ENCODE measurements at places on chromosomes 11 and 22. TPM values are rescaled to one million over a fixed set of nuclear protein-coding genes. Genes with fewer than 3 reads are reported as not detected.

DNA sequence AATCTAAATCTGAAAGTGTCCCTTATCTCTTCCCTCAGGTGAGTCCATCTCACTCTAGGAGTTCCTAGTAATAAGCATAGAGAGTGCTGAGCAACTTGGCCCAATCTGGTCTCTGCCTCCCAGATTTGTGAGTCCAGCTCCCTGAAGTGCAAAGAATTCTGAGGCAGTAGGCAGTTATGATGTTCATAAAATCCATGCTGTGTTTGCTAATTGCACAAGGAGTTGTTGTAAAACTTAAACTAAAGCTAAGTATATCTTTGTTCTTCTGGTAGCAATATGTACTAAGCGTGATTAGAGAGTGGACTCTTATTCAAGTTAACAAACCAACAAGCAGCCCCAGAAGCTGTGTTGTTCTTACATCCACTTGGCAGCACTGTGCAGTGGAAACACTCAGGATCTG lies 7.6 kb upstream of the PTH start:
- no peak for DNase-seq

GRCh38 chr11:62267576-62267975 lies 2.4 kb upstream of the SCGB2A2 start:
- no peak for DNase-seq

DNA sequence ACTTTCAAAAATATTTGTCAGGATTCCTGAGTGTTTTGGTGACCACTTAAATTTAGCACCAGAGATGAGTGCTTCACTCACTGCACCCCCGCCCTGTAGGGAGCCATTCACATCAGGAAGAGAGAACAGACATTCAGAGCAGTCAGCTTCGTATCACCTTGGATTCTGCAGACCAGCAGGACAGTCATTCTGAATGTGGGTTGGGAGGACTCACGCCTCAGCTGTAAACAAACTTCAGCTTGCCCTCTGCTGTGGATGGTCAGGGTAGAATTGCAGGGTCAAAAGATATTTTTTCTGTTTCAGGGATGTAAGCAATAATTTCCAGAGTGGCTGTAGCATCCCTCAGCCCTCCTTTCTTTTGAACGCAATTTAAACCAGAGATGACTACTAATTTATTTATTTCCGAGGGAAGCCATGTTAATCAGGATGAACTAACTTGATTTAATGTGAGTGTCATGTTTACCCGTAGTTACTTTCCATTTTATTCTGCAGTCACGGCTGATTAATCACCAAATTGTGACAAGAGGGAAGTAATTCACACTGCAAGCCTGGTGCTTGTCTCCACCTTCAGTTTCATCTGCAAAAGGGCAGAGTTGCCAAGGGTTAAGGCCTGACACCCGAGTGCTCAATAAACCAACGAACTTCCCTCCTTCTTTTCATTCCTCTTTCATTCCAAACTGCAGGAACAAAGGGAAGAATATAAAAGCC lies 174.2 kb upstream of the DDI1 start:
- DNase-seq = no peak

DNA sequence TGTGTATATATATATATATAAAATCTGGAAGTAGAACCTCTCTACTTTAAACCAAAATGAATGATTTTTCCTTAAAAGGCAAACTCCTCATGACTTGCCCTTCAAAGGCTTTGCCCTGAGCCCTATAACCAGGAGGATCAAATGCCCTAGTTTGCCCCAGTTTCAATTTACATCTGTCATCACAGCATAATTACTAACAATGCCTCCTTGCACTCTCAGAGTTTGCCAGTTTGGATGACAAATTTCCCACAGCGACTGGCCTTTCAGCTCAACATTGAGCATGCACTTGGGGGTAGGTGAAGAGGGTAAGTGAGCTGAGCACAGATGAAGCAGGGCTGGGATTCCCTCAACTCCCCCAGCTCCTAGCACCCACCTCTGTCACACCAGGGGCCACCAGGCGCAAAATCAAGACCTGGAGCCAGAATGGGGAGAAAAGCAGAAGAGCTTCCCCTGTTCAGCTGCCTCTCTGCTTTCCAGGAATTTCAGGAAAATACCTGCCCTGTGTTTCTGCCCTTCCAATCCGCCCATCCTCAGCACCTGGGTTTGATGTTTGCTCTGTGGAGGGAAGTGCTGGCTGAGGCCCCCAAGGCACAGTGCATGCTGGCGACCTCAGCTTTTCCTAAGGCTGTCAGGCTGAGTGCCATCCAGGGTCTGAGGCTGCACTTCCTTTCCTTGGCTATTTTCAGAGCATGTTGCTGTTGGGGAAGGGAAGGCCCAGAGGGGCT lies 67.5 kb downstream of the ADAMTS15 start:
- DNase-seq = no peak

DNA sequence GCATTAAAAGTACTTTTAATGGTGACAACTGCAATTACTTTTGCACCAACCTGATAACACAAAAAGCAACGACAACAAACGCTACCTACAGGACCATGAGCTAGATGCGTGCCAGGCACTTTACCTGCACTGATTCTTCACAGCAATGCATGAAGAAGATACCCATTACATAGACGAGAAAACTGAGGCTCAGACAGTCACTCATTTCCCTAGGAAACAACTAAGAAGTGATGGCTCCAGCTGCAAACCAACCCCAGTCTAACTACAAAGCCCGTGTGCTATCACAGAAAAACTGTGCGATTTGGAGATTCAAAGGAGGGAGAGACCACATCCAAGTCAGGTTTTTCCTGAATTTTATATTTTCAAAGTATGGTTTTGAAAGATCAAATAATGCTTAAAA lies 80.1 kb upstream of the TP53I11 start:
- DNase-seq = no peak

DNA sequence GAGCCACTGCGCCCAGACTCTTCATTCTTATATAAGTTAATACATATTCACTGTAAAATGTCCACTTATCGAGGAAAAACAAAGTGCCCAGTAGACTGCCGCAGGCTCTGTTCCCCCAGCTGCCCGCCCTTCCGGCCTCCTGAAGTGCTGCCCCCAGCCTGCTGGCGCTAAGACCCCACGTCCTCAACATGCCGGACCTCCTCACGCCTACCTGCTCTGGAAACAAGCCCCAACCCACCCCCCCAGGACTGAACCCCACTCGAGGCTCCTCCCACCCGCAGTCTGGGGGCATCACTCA lies 1.1 kb downstream of the GATD1 start:
- DNase-seq = no peak

DNA sequence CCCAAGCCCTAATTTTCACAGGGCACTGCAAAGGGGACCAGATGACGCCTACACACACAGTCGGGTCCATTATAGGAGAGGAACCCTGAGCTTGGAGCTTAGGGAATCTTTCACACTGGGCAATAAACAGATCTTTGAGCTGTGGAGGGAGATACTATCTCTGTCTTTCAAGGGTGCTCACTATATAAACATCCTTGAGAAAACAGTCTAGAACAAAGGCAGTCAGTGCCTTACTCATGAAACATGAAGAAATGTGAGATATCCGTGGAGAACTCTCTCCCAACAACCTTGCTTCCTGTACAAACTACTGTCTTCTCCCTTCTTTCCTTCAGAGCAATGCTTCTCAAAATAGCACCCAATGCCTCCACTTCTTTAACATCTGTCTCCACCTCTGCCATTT lies 109.0 kb upstream of the APOA1 start:
- DNase-seq = no peak

DNA sequence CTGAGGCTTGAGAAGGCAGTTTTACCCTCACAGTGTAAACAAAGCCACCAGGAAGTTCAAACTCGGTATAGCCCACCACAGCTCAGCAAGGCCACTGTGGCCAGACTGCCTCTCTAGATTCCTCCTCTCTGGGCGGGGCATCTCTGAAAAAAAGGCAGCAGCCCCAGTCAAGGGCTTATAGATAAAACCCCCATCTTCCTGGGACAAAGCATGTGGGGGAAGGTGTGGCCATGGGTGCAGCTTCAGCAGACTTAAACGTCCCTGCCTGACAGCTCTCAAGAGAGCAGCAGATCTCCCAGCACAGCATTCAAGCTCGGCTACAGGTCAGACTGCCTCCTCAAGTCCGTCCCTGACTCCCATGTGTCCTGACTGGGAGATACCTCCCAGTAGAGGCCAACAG lies 69.7 kb downstream of the TTC28 start:
- no peak for DNase-seq

GRCh38 chr22:43330178-43331068 lies 12.7 kb downstream of the SCUBE1 start:
- no peak for DNase-seq

GRCh38 chr11:100918551-100919500 lies 210.8 kb downstream of the PGR start:
- no peak for DNase-seq

- DNase-seq = no peak
Observed at GRCh38 chr11:19770277-19770676, 57.6 kb downstream of the NAV2 start.

GRCh38 chr11:6979365-6979764 lies 40.8 kb downstream of the ZNF214 start:
- no peak for DNase-seq

DNA sequence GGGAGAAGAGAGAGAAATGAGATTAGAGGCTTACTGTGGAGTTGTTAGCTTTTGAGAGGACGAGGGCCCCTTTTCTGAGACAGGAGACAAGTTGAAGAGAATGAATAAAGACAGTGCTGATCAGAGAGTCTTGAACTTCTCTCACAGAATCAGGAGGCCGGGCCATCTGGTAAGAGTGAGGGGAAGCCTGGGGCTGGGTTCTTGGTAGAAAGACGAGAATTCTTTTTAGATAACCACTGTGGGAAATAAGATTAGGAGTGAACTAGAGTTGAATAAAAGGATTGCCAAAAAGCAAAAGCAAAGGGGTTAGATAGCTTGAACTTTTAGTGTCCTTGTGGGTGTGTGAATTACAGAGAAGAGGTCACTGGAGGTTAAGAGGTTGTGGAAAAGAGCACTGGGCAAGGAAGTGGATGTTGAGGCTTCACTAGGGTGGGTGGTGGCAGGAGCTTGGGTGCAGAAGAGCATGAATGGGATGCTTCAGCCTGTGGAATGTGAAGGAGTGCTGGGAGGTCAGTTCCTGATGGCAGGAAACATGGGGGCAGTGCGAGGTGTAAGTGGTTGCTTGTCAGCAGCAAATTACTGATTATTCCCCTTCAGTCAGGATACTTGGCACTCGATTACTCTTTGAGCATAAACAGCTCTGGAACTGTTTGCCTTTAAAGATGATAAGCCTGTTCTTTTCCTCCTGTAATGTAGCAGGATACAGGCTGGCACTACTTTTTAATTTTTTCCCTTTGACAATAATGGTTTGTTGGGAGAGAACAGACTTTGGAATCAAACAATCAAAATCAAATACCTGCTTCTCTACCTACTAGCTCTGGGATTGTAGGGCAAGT lies 98.3 kb downstream of the ARHGAP42 start:
- DNase-seq = no peak

DNA sequence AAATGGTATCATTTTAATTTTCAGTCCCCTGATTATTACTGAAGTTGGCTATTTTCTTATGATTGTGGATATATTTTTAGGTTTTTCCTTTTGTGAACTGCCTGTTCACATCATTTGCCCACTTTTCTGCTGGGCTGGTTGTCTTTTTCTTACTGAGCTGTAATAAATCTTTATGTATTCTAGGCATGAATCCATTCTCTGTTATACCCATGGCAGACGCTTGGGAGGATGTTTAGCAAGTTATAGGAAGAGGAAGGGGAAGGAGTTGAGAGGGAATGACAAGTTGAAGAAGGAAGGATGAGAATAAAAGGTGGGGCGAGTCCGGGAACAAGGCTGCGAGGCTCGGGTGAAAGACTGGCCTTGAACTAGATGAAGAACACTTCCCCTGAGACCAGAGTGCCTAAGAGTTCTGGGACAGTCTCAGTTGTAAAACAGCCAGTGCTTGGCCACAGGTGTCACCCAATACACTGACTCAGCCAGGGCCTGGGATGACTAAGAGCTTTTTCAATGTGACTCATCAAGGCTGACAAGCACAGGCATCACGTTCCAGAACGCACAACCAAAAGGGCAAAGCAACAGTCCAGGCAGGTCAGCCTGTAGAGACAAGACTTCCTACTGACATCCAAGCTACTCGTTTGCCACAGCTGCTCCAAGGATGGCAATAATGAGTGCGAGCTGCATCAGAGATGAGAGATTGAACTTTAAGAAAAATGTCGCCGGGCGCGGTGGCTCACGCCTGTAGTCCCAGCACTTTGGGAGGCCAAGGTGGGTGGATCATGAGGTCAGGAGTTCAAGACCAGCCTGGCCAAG lies 35.2 kb downstream of the LRFN4 start:
- peak; percentile 63 for DNase-seq

DNA sequence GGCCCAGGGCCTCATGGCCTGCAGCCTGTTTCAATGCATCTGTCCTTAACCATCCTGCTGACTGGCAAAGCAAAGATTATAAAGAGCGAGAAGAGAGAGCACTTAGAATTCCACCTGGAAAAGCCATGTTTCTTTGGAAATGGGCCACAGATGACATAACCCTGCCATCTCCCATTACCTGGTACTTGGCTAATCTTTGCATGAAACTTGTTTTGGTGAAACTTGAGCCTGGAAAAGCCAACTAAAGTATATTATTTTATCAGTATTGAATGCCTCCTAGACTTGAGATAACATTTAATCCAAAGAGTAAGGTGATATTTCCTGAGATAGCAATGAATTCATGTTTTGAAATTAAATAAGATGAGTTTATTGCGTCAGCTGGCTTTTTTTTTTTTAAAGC lies 72.6 kb downstream of the NAV2 start:
- no peak for DNase-seq

GRCh38 chr11:72774499-72774898 lies 19.3 kb downstream of the STARD10 start:
- DNase-seq = no peak

GRCh38 chr11:99383648-99384245 lies 363.0 kb downstream of the CNTN5 start:
- no peak for DNase-seq

- DNase-seq = no peak
Observed at GRCh38 chr11:33684003-33684706, 16.5 kb downstream of the C11orf91 start.

DNA sequence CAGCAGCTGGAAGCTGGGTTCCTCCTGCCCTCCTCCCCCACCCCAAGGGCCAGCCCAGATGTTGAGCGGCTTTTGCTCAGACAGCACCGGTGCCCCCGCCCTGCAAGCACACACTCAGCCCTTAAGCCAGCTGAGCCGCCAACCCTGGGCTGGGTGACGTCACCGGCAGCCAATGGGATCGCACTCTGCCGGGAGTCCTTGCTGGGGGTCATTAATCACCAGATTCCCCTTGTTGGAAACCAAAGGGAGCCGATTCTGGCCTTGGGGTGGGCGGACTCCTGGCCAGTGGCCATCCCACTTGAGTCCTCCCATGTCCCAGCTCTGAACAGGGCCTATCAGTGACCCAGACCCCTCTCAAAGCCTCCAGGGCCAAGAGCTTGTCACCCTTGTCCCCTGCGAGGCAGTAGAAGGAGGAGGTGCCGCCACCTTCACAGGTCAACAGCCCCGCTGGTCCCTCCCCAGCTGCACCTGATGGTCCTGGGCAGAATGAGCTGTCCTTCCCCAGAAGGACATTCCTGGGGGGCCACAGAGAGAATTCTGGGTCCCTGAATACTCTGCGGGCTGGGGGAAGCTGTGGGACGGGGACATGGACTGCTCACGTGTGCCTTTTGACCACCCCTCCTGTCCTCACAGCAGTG lies 7.4 kb downstream of the DUSP8 start:
- no peak for DNase-seq

GRCh38 chr11:76787911-76788596 lies 4.9 kb downstream of the TSKU start:
- no peak for DNase-seq

Gene MISFA
- total RNA-seq = 0.28 TPM

Gene APOL3
- 59.1 TPM for total RNA-seq

Gene OR5A1
- total RNA-seq = not detected

Gene FJX1
- total RNA-seq = 26.9 TPM

Gene OR4D5
- not detected for total RNA-seq

Gene B3GAT1
- not detected for total RNA-seq

Gene TYR
- total RNA-seq = not detected

Gene RASSF10
- 0.26 TPM for total RNA-seq

Gene IRAG1
- 0.13 TPM for total RNA-seq

Measured in pulmonary artery endothelial cell (primary cell).